ENCODE measurements at places on chromosomes 2 and 18. TPM values are rescaled to one million over a fixed set of nuclear protein-coding genes. Genes with fewer than 3 reads are reported as not detected.

- DNase-seq: no peak
These were observed 14.7 kb downstream of the AGAP1 start for GRCh38 chr2:235508371-235509160.

The C2orf80 gene
- total RNA-seq: not detected

- DNase-seq: peak; percentile 65
These were observed 322.1 kb upstream of the CHAC2 start for GRCh38 chr2:53445383-53446070.

GRCh38 chr2:100054426-100054825, 88.0 kb downstream of the AFF3 start:
- DNase-seq: no peak

DNA sequence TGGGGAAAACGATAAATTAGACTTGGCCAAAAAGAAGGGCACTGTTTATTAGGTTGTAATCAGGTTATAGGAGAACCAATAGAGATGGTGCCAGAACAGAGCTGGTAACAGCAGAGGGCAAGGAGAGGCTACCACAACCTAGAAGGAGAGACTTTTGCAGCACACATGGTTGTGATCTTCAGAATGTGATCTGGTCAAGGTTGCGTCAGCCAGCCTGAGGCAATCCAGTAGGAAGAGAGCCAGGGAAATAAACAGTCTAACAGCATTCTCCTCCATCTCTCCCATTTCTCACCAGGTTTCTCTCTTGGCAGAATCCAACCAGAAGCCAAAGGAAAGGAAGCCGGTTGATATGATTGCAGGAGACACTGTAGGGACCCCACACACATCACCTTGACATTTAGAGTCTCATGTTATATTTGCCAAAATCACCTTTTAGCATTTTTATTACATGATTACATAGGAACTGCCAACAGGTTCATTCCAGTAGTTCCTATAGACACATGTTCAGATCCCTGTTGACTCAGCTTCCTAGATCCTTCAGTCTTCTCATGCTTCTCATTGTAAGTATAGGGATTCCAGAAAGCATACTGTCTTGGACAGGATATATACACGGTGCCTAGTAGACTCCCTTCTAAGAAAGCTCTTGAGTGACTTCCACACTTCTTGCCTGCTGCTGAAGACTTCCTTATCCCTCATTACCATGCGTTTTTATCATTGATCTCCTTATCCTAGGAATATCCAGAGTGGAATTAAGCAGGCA, 17.6 kb upstream of the SPATS2L start:
- DNase-seq: peak; percentile 79

The MBD5 gene
- total RNA-seq: 41.7 TPM

DNA sequence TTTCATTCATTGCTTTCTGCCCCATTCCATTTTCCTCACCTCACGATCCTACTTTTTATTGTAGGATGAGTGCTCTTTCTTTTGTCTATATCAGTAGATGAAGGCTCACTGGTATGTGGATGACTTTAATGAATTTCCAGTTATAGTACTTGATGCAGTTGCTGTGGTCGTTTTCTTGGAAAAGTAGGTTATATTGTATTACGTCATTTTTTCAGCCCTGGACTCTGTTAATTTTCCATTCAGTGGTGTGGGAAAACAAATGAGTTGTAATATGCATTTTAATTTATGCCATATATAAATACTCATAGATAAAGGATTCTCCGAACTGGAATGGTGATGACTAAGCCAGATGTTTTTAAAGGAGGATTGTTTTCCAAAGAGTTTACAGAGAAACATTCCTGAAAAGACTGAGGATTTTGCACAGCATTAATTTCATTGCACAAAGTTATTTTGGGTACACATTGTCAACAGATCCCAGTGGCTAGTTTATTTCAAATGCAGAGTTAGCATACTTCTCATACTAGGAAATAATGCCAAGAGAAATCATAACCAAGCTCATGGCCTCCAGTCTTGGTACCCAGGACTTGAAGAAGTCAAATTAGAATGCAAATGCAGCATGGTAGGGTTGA, 189.7 kb downstream of the PAX3 start:
- DNase-seq: peak; percentile 12

The ANKRD30BL gene
- total RNA-seq: not detected

GRCh38 chr2:177229442-177230242, 17.0 kb downstream of the HNRNPA3 start:
- no peak for DNase-seq

DNA sequence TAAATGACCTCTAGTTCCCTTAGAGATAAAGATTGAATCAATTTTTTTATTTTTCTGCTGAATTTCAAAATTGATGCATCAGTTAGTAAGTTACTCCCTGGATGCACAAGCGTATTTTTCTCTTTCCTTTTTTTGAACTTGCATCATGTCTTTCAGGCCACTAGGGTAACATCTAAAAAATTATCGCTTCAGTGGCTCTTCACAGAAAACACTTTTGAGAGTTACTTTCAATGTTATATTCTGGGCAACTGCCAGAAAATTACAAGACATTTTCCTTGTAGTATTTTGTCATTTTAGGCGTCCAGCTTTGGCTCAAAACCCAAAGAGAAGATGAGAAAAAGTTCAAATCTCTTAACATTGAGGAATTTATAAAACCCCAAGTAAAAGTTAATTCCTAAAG, 59.8 kb downstream of the DSEL start:
- no peak for DNase-seq

Measured in HFFc6 (cell line).